ENCODE measurements at places on chromosomes 1 and 21. TPM values are rescaled to one million over a fixed set of nuclear protein-coding genes. Genes with fewer than 3 reads are reported as not detected.
A peak's percentile ranks its signal among the peaks of the same experiment; 100 is the strongest.

Gene SLC22A15
- total RNA-seq: 1.3 TPM

DNA sequence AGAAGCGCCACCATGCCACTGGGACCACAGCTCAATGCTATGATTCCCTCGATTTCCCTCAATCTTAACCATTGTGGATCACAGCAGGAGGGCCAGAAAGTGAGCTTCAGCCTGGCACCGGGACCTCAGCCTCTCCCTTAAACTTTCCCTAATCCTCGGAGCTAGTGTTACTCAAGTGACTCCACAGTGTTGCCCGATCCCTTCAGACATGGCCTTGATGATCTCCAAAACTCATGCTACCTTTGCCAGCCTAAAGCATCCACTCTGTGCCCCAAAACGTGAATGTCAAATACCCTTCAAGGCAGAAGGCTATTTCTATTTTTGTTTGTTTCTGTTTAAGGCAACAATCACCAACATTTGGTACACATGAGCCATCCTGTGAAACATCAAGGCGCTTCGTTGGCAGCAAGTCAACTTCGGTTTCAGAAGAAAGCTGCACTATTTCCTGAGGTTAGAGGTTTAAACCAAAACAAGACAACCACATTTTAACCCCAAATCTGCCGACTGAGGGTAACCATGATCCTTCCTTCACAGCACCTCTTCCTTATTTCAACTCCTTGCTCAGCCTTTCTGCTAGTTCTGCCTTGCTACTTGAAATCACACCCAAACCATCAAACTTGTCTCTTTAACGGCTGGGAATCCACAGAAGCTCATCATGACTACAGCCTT lies 94.4 kb upstream of the KRTAP19-8 start:
- peaks cover 50% of the 10 kb centered on the region for H3K4me1 ChIP-seq
- H3K27me3 ChIP-seq: no peaks in the 10 kb centered on the region
- peak overlapping the region; percentile 59 for H3K4me3 ChIP-seq
- H3K36me3 ChIP-seq: peaks cover 41% of the 10 kb centered on the region
- peak; percentile 83 for DNase-seq

- no peaks in the 10 kb centered on the region for H3K4me1 ChIP-seq
- no peak for DNase-seq
- H3K27me3 ChIP-seq: no peaks in the 10 kb centered on the region
- H3K27ac ChIP-seq: no peak overlapping the region
These were observed 105.2 kb upstream of the HMGB4 start for GRCh38 chr1:33758698-33759097.

DNA sequence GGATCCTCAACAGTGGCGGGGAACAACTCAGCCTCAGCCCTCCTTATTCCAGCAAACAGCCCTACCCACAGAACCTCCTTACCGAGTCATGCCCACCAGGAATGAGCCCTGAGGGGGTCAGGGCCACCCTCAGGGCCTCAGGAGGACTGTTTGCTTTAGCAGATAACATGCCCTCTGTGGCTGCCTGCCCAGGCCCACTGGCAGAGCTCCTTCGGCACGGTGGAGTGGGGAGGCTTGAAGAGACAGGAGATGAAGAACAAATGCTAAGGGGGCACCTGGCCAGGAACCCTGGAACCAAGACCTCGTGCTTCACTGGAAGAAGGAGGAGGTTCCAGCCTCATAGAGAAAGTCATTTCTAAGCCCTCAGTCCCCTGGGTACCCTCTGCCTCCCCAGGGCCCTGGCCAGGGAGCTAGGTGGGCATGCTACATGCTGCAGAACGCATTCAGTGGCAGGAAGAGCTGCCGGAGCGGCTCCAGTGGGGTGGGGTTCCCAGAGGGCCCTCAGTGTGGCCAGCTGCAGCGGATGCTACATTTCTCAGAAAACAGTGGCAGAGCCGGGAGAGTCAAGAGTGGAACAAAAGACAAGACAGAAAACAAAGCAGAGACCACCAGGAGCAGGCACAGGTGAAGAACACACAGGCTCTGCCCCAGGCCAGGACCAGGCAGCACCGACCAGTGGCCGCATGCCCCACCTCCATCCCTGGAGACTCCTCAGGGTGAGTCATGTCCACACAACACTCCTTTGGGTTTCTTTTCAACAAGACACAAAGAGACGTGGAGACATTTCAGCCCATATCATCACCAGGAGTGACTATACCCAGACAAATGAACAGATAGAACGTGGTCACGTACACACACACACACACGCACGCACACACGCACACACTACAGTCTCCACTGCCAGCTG lies 39.8 kb downstream of the RIMS3 start:
- no peaks in the 10 kb centered on the region for H3K27me3 ChIP-seq
- no peak for DNase-seq
- H3K4me3 ChIP-seq: no peak overlapping the region
- no peak overlapping the region for H3K27ac ChIP-seq
- H3K4me1 ChIP-seq: peaks cover 21% of the 10 kb centered on the region
- H3K36me3 ChIP-seq: no peaks in the 10 kb centered on the region

Gene PRRX1
- not detected for total RNA-seq

GRCh38 chr1:109897259-109897955 lies 13.2 kb upstream of the CSF1 start:
- H3K4me3 ChIP-seq: no peak overlapping the region
- H3K4me1 ChIP-seq: no peaks in the 10 kb centered on the region
- no peak for DNase-seq

GRCh38 chr1:243924188-243924587 lies 74.1 kb upstream of the AKT3 start:
- no peak overlapping the region for H3K27ac ChIP-seq
- no peak for DNase-seq
- H3K4me3 ChIP-seq: no peak overlapping the region
- no peaks in the 10 kb centered on the region for H3K27me3 ChIP-seq
- H3K4me1 ChIP-seq: no peaks in the 10 kb centered on the region

DNA sequence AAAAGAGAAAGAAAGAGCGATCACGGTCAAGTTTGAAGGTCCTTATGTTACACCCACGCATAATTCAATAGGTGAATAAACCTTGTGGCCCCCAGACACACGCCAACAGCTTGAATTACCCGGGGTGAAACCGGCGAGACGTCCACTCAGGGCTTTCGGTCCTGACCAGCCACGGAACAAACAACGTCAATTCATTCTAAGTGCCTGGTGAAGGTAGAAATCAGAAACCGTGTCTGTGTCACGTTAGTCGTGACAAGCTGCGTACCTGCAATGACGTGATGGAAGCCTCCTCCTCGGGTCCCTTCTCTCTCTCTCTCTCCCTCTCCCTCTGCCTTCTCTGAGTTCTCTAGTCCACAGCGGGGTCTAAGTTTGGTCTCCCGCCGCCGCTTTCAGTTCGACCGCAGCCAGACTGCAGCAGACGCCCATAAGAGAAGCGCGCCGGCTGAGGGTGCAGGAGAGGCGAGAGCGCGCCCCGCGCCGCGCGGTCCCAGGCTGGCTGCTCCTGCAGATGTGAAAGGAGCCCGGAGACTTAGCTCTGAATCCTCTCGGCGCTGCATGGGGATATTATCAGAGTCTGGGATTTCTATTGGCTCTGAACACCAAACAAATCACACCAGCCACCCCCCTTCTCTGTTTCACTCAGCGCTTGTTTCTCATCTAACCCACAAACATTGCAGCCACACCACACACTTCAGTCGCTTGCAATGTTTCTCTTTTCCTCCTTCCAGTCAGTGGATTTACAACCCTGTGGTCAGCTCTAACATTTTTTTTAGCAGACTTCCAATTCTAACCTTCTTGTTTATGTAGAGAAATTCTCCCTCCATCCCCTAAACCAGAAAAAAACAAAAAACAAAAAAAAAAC lies at the start of gene GREM2:
Gene GREM2, minus strand, starts transcription at position 537 of the 862 bp plus-strand sequence. CDS start 118,680 bp downstream, outside the sequence.
- H3K4me1 ChIP-seq: peaks cover 11% of the 10 kb centered on the region
- peak; percentile 16 for DNase-seq
- no peaks in the 10 kb centered on the region for H3K27me3 ChIP-seq
- peak within 1 kb of the TSS; percentile 69 for H3K4me3 ChIP-seq
- H3K36me3 ChIP-seq: no peaks in the 10 kb centered on the region
- H3K27ac ChIP-seq: peak within 1 kb of the TSS; percentile 11

- no peak for DNase-seq
- no peaks in the 10 kb centered on the region for H3K36me3 ChIP-seq
- peaks cover 14% of the 10 kb centered on the region for H3K4me1 ChIP-seq
- H3K27ac ChIP-seq: no peak overlapping the region
These were observed 28.9 kb upstream of the ABCD3 start for GRCh38 chr1:94389298-94389697.

Gene OPTC
- total RNA-seq: not detected

DNA sequence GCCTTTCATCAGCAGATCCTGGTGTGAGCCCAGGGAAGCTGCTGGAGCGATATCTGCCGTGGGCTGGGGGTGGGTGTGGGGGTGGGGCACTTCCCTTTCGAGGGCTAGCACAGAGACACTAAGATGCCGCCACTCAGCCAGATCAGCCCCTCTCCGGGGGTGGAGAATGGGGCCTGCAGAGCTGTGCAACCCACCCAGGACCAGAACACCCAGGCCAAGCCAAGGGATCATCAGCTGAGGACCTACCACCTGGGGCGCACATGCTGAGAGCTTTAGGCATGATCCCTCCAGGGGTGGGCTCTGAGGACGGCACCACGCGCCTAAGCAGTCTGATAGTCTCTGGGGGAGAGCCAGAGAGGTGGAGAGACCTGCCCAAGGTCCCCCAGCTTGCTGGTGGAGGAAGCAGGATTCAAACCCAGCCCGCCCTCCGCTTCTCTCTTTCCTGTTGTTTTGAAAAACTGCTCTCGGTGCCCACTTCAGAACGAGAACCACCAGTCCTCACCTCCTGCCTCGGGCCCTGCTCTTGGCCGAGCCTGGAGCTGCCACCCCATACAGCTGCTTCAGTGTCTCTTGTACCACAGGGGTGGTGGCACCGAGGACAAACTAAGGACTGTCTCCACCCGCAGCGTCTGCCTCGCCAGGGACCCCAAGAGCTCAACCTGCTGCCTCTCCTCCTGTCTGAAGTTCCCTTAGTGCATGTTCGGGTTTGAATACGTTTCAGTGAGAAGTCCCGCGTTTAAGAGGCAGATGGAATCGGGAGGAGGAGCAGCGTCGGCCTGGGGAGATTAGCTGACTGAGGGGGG lies 39.7 kb upstream of the RUNX3 start:
- H3K27ac ChIP-seq: peak overlapping the region; percentile 35
- no peak for DNase-seq
- no peaks in the 10 kb centered on the region for H3K27me3 ChIP-seq
- peaks cover 25% of the 10 kb centered on the region for H3K4me1 ChIP-seq

Gene RNASEL
- 6.3 TPM for total RNA-seq

GRCh38 chr21:29218749-29219148 lies 80.0 kb upstream of the BACH1 start:
- H3K27ac ChIP-seq: no peak overlapping the region
- H3K4me3 ChIP-seq: no peak overlapping the region
- H3K4me1 ChIP-seq: no peaks in the 10 kb centered on the region
- DNase-seq: no peak

Gene MIXL1
- not detected for total RNA-seq

DNA sequence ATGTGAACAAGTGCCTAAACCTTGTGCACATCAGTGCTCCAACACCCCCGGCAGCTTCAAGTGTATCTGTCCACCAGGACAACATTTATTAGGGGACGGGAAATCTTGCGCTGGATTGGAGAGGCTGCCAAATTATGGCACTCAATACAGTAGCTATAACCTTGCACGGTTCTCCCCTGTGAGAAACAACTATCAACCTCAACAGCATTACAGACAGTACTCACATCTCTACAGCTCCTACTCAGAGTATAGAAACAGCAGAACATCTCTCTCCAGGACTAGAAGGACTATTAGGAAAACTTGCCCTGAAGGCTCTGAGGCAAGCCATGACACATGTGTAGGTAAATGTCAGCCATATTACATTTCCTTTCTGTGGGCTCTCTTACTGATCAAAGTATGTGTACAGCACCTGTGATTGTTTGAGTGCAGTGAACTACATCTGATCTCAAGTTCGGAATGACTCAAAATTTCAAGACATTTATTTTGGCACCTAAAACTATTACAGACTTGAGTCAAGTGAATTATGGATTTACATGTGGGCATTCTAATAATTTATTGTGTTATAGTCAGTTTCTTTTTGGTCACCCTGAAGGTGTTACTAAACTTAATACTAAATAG lies 196.5 kb downstream of the TPR start:
- no peak for DNase-seq
- H3K27me3 ChIP-seq: no peaks in the 10 kb centered on the region
- no peak overlapping the region for H3K27ac ChIP-seq
- H3K4me3 ChIP-seq: no peak overlapping the region

DNA sequence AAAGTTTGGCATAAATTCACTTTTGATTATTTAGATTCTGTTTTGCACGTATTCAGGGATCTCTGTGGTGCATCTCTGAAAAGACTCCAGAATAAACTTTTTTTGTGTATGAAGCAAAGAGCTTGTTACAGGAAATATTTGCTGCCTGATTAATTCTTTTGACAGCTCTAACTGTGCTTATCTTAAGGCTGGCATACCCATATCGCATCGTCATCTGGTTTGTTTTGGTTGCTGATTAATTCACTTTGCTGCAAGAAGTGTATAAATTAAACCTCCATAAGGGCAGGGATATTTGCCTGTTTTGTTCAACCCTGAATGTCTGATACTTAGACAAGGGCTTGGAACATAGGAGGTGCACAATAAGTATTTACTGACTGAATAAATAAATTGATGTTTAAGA lies 17.5 kb upstream of the DUSP10 start:
- H3K36me3 ChIP-seq: no peaks in the 10 kb centered on the region
- no peak for DNase-seq
- no peak overlapping the region for H3K27ac ChIP-seq
- H3K4me3 ChIP-seq: no peak overlapping the region
- H3K27me3 ChIP-seq: no peaks in the 10 kb centered on the region

Gene DAB1
- 0.57 TPM for total RNA-seq

Gene RNU1-3
- 2,341 TPM for total RNA-seq

DNA sequence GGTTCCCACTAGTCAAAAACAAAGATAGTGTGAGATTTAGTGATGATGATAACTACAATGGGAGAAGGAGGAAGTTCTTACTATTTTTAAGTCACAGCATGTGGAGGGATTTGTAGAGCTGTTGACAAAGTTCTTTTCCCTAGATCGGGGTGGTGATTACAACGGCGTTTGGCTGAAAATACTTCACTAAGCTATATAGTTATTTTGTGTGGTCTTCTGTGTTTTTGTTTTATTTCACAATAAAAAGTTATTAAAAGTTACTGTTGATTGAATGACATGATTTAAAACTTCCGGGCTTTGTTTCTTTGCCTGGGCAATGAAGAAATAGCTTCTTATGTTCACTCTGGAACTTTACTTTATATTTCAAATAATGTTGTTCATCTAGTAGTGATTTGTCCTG lies 47.3 kb upstream of the SSX2IP start:
- no peaks in the 10 kb centered on the region for H3K4me1 ChIP-seq
- no peak overlapping the region for H3K4me3 ChIP-seq
- no peaks in the 10 kb centered on the region for H3K36me3 ChIP-seq
- no peaks in the 10 kb centered on the region for H3K27me3 ChIP-seq
- H3K27ac ChIP-seq: no peak overlapping the region
- no peak for DNase-seq

Data from naive thymus-derived CD4-positive, alpha-beta T cell (primary cell).